ENCODE measurements at places on chromosomes 5 and 9.
A peak's percentile ranks its signal among the peaks of the same experiment; 100 is the strongest.

- DNase-seq: peak; percentile 4
These were observed 24.1 kb downstream of the IL33 start for GRCh38 chr9:6239694-6240093.

DNA sequence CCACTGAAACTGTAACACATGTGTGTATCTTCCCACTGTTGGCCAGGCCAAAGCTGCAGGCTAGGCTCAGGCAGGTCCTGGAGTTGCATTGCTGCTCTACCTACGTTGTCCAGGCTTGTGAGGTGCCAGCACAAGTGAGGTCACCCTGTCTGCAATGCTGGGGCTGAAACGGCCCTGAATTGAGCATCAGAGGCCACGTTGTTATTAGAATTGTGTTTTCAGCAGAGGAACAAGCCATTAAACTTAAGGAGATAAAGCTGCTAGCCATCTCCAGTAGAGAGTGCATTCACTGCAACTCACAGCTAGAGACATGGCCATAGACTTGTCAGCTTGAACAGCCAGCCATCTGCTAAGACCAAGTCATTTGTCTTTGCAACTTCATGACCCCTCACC lies 191.8 kb downstream of the SEMA6A start:
- no peak for DNase-seq

DNA sequence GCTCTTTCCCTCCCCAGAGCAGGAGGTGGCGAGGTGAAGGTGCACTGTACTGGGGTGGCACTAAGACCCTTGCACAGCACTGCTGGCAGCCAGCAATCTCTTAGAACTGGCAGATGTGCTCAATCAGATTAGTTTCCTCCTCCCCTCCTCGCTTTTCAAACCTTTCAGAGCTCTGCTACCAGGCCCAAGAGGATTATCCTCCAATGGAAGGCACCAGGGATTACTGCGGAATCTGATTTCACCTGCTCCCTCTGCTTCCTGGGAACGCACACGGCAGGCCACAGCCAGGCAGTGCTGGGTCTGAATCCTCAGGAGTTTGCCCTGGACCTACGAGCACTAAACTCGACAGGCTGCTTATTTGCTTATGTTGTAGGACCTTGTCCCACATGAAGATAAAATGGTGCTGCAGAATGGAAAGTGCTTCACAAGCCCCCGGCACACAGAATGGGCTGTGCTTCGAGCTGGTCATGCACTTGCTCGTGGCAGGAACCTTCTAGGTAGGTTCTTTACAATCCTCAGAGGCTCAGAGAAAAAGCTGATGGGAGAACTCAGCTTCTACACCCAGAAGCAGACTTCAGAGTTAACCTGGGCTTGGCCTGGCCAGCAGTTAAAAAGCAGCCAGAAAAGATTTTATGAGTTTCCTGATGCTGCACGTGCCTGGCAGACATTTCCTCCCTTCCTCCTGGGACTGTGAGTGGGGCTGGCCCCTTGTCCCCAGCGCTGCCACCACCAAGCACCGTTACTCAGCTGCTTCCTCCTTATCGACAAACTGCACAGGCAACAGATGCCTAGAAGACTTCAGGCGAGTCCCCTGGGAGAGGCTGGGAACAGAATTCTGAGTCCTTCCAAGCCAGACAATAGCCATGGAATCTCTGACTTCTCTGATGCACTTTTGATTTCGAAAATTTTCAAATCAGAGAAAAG lies 33.1 kb downstream of the FABP6 start:
- peak; percentile 44 for DNase-seq

- peak; percentile 29 for DNase-seq
These were observed 418.6 kb upstream of the RIOK2 start for GRCh38 chr5:97601651-97602050.

- DNase-seq: no peak
These were observed 70.4 kb upstream of the SLC1A3 start for GRCh38 chr5:36535859-36536615.

DNA sequence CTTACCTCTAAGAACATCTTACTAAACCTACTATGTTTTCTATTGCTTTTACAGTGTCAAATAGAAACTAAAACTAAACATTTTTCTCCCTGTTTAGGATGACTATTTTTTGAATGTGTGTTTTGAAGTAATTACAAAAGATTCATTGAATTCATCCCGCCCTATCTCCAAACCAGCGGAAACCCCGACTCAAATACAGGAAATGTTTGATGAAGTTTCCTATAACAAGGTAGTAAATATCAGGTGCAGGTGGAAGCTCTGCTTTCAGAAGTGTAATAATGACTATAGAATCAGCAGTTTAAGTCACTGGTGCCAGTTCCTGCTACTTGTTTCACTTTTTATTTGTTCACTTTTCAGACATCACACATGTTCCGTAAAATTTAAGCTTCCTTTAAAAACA lies 20.0 kb downstream of the ERAP2 start:
- DNase-seq: no peak

GRCh38 chr9:5552301-5552700 lies 42.0 kb downstream of the PDCD1LG2 start:
- peak; percentile 60 for DNase-seq

- peak; percentile 22 for DNase-seq
These were observed 313.8 kb downstream of the FAM170A start for GRCh38 chr5:119943148-119943547.

- no peak for DNase-seq
These were observed 157.4 kb upstream of the PUM3 start for GRCh38 chr9:3001311-3001710.

GRCh38 chr9:27572061-27572460 lies 1.2 kb downstream of the C9orf72 start:
- DNase-seq: no peak

DNA sequence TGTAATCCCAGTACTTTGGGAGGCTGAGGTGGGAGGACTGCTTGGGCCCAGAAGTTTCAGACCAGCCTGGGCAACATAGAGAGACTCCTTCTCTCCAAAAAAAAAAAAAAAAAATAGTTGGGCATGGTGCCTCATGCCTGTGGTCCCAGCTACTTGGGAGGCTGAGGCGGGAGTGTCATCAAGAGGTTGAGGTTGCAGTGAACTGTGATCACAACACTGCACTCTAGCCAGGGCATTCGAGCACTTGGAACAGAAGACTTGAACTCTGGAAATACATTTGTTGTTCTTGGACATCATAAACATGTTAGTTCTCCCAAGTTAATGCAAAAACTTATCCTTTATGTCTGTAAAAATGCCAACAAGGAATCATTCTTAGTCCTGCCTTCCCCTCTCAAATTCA lies 29.6 kb downstream of the EHMT1 start:
- DNase-seq: peak; percentile 25

DNA sequence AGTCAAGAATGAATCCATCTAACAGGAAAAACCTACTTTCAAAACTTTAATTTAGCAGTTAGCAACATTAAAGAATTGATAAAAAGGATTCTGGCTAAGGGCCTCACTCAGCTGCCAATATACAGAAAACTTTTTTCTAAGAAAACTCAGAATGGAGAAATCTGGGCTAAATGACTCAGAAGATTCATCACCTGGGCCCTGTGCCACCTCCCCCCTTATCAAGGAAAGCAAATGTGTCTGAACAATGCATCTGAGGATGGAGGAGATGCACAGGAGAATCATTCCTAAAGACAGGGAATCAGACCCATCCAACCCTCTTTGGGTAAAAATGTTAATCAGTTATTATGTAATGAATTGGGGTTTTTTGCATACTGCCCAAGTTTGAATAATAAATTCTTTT lies 592.0 kb upstream of the DMAC1 start:
- no peak for DNase-seq

GRCh38 chr5:144156767-144157171 lies 13.7 kb downstream of the YIPF5 start:
- DNase-seq: no peak

DNA sequence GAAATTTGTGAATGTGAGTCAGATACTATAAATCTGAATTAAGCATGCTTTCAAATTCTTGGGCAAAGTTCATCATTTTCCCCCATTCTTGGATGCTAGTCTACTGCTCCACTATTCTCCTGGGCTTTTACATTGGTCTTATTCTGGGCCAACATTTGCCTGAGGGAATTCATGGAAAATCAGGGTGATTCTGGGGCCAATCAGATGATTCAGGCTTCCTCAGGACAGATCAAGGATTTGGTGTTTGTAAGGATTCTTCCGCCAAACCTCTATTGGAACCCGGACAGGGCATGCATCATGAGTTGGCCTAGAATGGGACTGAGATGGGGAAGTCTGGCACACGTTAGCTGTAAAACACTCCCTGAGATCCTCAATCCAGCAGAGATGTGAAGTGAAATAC lies 113.8 kb downstream of the MEF2C start:
- DNase-seq: peak; percentile 34

DNA sequence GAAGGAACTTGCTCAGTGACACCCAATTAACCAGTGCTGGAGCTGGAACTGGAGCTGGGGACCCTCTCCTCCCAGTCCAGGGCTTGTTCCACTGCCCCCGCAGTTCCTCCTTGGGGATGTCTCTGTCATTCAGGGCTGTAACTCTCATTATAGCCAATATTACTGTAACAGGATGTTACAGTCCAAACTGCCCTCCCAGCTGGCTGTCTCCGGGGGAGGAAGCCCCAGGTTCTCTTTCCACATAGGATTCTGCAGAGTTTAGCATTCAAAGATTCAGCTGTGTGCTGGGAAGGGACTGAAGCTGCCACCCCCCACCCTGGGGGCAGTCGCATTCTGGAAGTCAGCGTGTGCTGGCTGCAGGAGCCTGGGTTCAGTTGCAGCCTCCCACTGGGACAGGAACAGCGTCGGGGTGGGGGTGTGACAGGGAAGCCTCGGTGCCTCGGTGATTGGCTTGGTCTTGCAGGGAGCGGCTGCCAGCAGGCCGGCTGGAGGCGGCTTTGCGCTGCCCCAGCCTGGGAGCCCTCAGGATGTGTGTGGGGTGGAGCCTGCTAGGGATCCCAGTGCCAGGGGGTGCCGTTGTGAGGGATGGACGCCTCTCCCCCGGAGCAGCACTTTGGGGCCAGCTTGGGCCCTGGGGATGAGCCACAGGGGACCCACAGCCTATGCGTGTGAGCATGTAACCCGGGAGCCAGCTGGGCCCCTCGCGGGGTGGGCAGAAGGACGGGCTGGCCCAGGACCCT lies 101.1 kb downstream of the RGS3 start:
- peak; percentile 81 for DNase-seq

GRCh38 chr9:129493706-129494047 lies 127.2 kb downstream of the C9orf50 start:
- DNase-seq: no peak

- DNase-seq: no peak
These were observed 31.1 kb upstream of the TRIM14 start for GRCh38 chr9:98150164-98150563.

DNA sequence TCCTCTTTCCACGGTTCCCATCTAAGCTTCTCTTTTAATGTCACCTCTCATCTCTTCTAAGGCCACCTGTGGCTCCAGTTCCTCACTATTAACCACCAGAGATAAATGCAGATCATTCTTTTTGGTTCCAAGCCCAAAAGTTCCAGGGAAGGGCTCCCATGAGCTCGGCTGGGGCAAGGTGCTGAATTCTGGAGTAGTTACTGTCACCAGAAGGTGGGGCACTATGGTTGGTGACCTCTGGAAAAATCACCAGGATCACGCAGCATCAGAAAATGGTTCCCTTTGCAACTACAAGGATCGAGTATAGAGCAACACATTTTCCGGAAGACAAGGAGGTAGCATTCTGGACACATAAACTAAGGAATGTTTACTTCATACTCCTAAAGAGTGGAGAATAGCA lies 528.7 kb upstream of the DAP start:
- DNase-seq: no peak

- no peak for DNase-seq
These were observed 36.3 kb downstream of the CAPSL start for GRCh38 chr5:35902046-35902672.

- DNase-seq: no peak
These were observed 3.5 kb upstream of the CNTFR start for GRCh38 chr9:34592895-34593601.

DNA sequence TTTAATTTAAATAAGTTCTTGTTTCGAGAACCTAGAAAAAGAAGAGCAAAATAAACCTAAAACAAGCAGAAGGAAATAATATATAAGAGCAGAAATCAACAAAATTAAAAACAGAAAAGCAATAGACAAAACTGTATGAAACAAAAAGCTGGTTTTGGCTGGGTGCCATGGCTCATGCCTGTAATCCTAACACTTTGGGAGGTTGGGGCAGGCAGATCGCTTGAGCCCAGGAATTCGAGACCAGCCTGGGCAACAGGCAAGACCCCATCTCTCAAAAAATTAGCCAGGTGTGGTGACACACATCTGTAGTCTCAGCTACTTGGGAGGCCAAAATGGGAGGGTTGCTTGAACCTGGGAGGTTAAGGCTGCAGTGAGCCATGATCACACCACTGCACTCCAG lies 59.2 kb upstream of the OTP start:
- DNase-seq: no peak

GRCh38 chr5:3382782-3383181 lies 212.8 kb upstream of the IRX1 start:
- DNase-seq: no peak

Measured in fibroblast of skin of back (primary cell).